Stimulated activated naive B cell treated with anti-CD40 and anti-IgM and Interleukin-4, amounts not matched to agents 10 μg/mL and 1 μg/mL and 100 μg/mL, for 72 hours (primary cell): ENCODE measurements at places on chromosomes 6 and 20.
A peak's percentile ranks its signal among the peaks of the same experiment; 100 is the strongest.

- no peak for DNase-seq
These were observed 31.5 kb upstream of the TOP1 start for GRCh38 chr20:40997116-40997515.

GRCh38 chr6:72864236-72864635, 242.4 kb downstream of the KCNQ5 start:
- no peak for DNase-seq

DNA sequence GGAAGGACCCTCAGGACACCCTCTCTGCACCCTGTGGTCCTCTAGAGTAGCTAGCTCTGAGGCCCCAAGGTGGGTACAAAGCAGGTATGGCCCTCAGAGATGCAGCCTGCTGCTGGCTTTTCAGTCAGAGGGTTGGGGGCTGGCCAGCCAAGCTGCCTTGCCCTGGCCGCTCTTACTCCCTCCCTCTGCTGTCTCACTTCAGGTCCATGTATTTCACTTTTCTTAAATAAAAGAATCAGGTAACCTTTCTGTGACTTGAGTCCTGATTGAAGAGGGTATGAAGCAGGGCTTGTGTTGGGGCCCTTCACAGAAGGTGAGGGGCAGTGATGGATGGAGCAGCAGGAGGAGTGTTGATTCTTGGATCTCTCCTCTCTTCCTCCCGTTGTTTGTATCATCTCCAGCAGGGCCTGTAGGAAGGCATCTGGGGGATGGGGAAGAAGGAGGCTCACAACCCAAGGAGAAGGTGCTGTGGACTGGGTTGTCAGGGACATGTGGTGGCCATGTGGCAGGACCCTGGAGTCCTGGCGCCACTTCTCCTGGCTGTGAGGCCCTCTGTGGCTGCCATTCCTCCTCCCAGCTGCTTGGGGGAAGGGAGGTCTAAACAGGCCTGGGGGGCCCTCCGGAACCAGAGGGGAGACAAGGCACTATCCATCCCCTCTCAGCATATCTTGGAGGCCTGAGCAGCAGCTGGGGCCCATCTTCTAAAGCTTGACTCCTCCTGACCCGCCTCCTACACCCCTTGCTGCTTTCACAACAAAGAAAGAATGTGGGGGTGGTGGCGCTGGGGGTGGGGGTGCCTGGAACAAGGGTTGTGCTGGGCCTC, 1.1 kb upstream of the PTK7 start:
- no peak for DNase-seq

GRCh38 chr20:57066126-57066900, 200.1 kb downstream of the BMP7 start:
- no peak for DNase-seq

DNA sequence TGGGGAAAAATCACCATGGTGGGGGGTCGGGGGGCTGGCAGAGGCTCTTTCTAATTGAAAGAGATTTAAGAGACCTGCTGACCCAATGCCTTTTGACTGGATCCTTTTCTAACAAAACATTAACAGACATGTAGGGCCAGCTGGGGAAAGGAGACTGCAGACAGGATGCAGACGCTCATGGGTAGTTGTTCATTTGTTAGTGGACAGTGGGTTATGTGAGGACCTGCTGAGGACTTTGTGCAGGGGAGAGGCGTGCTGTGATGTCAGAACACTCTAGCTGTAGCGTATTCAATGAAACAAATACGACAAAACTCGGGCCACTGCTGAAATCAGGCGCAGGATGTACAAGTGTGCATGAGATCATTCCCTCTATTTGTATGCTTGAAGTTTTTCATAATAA, 1.2 kb downstream of the IP6K3 start:
- DNase-seq: no peak

DNA sequence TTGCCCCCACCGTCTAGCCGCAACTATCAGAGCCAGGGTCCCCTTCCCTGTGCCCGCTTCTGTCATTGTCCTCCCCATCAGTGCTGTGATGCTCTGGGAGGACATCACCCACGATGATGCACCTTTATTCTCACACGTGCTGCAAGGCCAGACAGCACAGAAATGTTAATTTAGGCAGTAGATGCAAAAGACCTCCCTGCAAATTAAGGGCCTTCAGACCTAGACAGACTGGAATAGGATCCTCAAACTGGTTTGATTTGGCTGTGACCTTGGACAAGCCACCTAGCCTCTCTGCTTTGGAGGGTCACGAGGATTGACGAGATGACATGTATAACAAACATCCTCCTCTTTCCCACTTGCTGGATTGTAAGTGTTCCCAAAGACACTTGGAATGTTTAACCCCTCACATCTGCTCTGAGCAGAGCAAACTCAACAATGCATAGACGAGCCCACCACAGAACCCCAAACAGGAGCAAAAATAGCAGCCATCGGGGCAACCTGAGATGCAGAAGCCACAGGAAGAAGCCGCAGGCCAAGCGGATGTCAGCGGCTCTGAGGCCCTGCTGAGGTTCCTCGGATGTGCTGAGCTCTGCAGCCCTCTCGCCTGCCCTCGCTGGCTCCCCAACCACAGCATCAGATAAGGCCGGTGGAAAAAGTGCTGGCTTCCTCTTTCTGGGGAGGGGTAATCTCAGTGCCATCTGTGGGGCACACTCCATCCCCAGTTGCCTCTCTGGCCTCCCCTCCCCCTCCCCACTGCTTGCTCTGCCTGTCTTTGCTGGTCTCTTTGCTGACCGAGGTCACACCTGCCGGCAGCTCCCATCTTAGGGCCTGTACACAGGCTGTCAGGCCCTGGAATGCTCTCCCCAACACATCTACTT, 35.3 kb downstream of the TOX2 start:
- no peak for DNase-seq

GRCh38 chr6:32045811-32046449, 7.7 kb downstream of the CYP21A2 start:
- no peak for DNase-seq

DNA sequence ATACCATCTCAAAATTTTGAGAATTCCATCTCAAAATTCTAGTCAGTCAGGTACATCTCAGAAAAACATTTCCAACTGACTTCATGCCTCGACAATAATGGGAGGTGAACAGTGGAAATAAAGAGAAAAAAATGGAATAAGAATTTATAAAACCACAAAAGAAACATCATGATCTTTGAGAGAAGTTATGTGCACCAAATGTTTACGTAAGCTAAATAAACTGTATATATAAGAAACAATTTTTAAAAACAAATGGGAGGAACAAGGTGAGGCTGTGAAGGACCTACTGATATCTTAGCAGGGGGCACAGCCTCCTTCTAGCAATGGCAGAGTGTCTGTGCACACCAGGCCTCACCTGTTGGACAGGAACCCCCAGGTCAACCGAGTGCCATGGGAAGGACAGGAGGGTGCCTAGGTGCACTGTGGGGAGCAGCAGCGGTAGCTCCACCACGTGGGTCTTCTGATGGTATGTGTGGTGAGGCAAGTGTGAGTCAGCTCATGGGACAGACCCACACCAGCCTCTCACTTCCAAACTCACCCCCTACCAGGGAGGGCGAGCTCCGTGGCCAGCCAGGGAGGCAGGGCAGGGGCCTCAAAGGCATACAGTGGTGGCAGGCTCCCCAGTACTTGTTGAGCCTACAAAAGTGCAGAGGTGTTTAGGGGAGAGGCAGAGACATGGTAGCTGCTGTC, 23.2 kb downstream of the DIDO1 start:
- no peak for DNase-seq

DNA sequence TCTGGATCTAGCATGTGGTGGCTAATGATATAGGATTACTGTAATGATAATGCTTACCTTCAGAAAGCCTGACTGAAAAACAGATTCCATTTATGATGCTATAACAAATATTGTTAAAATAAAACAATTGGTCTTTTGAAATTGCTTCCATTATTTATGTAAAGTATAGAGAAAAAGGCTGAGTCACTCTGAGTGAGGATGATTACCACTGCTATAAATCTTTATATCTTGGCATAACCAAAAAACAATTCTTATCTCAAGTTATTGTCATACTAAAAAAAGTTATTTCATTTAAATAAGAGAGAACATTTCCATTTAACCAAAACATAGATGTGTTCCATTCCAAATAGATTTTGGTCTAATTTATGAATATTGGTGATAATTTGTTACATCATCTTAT, 53.0 kb upstream of the DST start:
- DNase-seq: no peak

DNA sequence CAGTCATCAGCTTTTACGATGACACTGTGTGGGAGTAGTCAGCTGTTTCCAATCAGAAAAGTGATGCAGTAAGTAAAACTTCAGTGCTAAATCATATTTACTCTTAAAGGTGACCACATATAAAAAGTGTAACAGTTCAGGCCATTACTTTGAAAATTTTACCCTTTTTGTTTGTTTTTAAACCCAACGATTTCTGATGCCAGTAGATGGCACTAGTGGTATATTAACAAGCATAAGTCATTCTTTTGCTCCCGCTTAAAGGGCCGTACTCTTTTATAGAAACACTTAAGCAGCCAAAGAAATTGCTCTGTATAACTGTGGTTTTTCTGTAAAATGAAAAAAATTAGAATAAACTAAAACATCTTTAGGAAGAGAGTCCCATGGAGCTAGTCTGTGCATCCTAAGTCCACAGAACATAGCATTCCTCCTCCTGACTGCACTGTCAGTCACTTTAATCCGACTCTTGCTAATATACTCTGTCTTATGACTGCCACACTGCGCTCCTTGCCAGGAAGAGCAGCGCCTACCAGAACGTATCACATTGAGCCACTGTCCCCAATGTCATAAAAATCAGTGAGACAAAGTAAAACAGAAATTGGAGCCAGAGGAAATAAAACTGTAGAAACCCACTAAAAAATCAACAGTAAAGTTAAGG, 25.0 kb downstream of the HEBP2 start:
- no peak for DNase-seq

DNA sequence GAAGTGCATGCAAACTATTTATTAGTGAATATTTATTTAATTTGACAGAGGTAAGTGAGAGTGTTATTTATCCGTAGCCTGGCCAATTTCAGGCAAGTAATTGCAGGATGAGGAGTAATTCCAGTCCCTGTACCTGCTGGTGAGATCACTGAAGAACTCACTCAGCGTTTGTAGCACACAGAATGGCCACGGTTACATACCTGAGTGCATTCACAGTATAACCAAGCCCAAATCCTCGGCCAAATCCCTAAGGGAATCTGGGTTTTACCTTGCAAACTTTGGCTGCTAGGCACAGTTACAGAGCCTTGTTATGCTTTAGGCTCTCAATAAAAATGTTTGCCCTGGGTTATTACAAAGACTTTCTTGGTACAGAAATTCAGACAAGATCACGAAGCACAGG, 93.3 kb downstream of the KCNQ5 start:
- no peak for DNase-seq

DNA sequence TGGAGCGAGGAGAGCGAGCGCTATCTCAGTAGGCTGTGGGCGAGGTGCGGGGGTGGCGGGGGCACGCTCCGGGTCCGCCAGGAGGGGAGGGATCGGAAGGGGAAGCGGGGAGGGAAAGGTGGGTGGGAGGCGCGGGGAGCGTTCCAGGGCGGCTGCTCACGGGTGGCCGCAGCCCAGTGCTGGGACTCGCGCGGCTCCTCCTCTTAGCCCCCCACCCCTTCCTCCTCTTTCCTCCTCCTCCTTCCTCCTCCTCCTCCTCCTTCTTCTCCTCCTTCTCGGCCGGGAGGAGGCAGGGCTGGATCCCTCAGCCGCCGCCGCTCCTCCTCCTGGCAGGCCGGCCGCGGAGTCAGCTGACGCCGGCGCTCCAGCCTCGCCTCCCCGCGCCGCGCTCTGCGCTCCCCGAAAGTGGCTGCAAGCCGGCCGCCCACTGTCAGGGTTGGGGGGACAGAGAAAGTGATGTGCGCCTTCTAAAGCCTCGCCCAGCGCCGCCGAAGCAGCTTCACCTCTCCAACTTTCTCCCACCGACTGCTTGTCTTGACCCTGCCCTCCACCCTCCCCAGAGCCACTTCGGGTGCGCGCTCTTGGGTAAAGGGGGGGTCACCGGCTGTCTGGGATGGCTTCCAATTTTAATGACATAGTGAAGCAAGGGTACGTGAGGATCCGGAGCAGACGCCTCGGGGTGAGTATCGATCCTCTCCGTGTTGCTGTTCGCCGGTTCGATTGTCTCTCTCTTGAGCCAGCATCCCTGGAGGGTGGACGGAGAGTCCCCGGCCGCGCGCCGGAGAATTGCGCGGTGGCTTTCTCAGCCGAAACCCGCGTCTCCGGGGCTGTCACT, at the start of gene DOK5:
DOK5 (plus strand) TSS at position 260 of the 835 bp plus-strand sequence; CDS start at position 614, 354 bp downstream.
- DNase-seq: no peak

DNA sequence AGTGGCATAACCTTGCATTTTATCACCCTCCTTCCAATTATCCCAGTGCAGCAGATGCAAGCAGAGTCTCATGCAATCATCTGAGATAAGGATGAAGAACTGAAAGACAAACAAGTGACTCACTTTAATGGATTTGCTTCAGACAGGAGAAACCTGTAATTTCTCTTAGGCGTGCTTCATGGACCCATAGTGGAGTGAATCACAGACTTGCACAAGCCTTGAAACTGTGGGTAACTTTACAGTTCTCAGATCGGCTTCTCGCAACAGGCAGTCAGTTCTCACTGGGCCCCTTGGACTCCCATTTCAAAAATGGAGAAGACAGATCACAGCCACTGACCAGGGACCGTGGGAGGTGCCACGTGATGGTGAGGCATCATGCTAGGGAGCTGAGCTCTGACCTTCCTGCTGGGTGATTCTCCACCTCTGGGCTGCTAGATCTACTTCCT, at the start of gene ADGRF4:
ADGRF4 (plus strand) TSS at position 239 of the 446 bp plus-strand sequence. CDS start 8,666 bp downstream, outside the sequence.
- DNase-seq: no peak

GRCh38 chr20:51533291-51534172, 9.0 kb downstream of the NFATC2 start:
- no peak for DNase-seq

DNA sequence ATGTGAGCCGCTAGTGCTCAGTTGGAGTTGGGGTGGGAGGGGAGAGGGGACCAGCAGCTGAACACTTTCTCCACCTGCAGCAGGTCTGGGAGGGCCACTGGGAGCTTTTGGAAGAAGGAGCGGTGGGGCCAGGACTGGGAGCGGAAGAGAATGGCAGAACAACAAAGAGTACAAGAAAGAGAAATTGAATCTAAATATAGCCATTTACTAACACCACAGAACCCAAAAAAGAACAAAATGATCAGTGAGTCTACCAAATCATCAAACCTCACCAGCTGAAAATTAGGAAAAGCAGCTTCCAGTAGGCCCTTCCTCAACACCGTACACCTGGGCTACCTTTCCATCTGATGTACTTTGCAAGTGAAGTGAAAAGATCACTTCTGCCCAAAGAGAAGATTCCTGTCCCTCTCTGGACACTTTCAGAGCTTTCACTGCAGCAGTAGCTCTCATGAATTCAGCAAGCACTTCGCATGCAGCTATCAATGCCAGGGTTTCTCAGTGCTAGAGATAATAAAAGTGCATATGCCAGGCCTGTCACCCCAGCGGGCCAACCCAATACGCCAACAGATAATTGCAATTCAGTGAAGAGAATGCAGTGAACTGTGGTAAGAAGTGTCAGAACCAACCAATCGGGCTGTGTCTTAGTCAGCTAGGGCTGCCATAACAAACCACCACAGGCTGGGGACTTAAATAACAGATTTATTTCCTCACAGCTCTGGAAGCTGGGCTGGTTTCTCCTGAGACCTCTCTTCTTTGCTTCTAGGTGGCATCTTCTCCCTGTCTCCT, 597 bp downstream of the LY86 start:
- peak; percentile 42 for DNase-seq
